ENCODE measurements at places on chromosomes 2 and 18.
A peak's percentile ranks its signal among the peaks of the same experiment; 100 is the strongest.

- no peak for DNase-seq
These were observed 18.9 kb downstream of the KCNG3 start for GRCh38 chr2:42474765-42475454.

- DNase-seq = no peak
These were observed 83.4 kb downstream of the RTN4 start for GRCh38 chr2:54966837-54967236.

DNA sequence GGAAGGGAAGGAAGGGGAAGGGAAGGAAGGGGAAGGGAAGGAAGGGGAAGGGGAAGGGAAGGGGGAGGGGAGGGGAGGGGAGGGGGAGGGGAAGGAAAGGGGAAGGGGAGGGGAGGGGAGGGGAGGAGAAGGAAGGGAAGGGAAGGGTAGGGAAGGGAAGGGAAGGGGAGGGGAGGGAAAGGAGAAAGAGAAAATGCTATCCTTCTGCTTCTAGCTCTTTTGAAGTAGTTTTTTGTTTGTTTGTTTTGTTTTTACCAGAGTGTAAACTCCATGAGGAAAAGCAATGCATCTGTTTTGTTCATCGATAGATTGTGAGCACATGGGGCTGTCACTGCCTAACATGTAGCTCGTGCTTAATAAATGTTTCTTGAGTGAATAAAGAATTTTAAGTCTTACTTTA, 1592.7 kb upstream of the ACVR2A start:
- no peak for DNase-seq

DNA sequence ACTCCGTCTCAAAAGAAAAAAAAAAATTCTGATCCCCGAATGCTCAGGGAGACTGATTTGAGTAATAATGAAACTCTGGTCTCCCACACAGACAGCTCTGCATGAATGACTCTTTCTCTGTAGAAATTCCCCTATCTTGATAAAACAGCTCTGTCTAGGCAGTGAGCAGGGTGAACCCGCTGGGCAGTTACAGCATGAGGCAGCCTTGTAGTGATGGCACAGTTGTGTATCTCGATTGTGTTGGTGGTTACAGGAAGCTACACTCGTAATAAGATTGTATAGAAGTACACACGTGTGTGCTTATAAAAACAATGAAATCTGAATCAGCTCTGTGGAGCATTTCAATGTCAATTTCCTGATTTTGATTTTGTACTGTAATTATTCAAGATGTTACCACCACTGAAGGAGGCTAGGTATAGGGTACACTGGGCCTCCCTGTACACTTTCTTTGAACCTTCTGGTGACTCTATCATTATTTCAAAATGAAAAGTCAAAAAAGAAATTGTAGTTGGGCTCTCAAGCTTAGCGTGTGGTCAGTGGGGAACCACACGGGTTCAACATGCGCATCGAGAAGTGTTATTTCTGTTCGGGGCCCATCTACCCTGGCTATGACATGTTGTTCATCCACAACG, 34.9 kb upstream of the ATP8B1 start:
- DNase-seq = no peak

- no peak for DNase-seq
These were observed 62.5 kb upstream of the LPIN2 start for GRCh38 chr18:3075491-3075890.

DNA sequence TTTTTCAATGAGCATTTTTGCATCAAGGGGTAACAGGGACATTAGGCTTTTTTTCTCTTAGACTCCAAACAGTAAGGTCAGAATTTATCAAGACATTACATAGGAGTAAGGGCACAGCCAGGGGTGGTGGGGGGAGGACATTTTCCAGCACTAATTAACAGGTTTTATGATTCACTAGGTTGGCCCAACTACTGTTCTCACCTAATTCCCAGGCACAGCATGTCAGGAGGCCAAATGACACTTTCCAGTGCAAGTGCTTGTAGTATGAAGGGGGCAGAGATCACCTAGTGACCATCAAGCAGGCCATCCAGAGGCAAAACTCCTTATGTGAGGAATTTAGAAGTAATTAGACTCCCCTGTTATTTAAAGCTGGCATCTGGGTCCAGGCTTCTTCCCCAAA, 3.9 kb upstream of the MBD2 start:
- DNase-seq = no peak

GRCh38 chr2:105437708-105438103, 38.9 kb upstream of the FHL2 start:
- DNase-seq = no peak

- DNase-seq = no peak
These were observed 48.7 kb downstream of the DHRS9 start for GRCh38 chr2:169118060-169118459.

- no peak for DNase-seq
These were observed 78.5 kb downstream of the RAB31 start for GRCh38 chr18:9786631-9787030.

DNA sequence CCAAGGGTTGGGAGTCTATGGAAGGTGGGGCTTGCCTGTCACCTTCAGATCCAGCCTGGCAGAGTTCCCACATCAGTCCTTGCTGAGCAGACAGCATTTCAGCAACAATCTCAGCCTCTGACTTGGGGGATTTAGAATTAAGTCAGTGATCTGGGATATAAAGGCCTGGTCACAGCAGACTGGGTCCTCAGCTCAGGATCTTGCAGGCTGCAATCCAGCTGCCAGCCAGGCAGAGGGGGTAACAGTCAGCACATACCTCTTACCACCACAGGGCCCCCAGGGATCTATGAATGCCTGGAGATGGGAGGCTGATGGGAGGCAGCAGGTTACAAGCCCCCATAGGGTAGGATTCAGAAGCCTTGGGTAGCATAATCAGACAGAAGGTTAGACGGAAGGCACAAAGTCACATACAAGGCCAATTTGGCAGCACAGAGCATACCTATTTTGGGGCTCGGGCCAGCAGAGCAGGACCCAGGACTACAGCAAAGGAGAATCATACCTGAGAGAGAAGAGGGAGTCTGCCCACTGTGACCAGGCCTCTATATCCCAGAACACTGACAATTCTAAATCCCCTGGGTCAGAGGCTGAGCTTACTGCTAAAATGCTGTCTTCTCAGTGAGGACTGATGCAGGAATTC, 163.5 kb downstream of the MTCL1 start:
- DNase-seq = no peak

- no peak for DNase-seq
These were observed 254.9 kb downstream of the ZNF521 start for GRCh38 chr18:25097057-25097456.

- no peak for DNase-seq
These were observed 27.7 kb downstream of the KCTD18 start for GRCh38 chr2:200482194-200482593.

DNA sequence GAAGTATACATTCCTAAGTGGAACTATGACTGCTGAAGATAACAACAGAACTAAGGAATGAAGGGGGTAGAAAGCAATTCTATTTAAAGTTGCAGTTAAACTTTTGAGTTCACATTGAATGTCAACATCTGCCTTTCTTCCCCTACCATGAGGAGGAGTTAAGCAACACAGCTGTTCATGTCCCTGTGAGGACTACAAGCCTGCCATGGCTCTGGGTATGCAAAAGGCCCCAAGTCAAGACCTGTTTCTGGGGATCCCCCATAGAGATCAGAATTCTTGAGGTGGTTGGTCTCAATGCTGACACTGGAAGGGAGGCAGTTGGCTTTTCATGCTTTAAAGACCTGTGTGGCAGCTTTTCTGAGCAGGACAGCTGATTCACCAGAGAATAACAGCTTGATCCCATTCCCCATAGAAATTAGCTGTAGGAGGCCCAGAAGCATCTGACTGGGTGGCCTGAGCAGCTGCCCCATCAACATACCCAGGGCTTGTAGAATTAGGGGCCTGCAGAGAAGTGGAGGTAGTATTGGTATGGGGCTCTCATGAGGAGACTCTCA, 131.0 kb downstream of the SETBP1 start:
- no peak for DNase-seq

- no peak for DNase-seq
These were observed 43.8 kb downstream of the SH2D6 start for GRCh38 chr2:85462322-85462721.

- DNase-seq = no peak
These were observed 170.5 kb downstream of the CDH20 start for GRCh38 chr18:61503688-61504087.

- no peak for DNase-seq
These were observed 203.3 kb downstream of the PIEZO2 start for GRCh38 chr18:10946058-10946457.

GRCh38 chr18:63949068-63949737, at the start of gene HMSD:
HMSD (plus strand) TSS chr18:63949301; CDS start chr18:63953456, 4,155 bp downstream.
- DNase-seq = peak; percentile 36

DNA sequence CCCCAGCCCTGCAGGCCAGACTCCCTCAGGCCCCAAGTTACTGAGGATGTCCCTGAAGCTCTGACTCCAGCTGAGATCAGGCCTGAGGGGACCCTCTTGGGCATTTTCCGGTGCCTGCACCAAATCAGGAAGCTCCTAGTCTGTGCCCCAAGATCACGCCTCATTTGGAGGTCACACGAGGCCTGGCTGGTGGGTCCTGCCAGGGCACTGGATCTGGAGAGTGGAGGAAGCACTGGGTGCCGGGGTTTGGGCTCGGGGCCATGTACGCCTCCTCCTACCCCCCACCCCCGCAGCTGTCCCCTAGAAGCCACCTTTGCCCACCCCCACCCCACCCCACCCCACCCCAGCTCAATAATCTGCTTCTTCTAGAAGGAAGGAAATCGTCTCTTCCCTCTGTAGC, 16.2 kb downstream of the SH2D6 start:
- no peak for DNase-seq

GRCh38 chr2:159297042-159297707, 10.7 kb upstream of the WDSUB1 start:
- no peak for DNase-seq

GRCh38 chr2:205024822-205025518, 479.7 kb downstream of the PARD3B start:
- DNase-seq = no peak

GRCh38 chr2:151032741-151033191, 228.9 kb downstream of the RBM43 start:
- DNase-seq = no peak

DNA sequence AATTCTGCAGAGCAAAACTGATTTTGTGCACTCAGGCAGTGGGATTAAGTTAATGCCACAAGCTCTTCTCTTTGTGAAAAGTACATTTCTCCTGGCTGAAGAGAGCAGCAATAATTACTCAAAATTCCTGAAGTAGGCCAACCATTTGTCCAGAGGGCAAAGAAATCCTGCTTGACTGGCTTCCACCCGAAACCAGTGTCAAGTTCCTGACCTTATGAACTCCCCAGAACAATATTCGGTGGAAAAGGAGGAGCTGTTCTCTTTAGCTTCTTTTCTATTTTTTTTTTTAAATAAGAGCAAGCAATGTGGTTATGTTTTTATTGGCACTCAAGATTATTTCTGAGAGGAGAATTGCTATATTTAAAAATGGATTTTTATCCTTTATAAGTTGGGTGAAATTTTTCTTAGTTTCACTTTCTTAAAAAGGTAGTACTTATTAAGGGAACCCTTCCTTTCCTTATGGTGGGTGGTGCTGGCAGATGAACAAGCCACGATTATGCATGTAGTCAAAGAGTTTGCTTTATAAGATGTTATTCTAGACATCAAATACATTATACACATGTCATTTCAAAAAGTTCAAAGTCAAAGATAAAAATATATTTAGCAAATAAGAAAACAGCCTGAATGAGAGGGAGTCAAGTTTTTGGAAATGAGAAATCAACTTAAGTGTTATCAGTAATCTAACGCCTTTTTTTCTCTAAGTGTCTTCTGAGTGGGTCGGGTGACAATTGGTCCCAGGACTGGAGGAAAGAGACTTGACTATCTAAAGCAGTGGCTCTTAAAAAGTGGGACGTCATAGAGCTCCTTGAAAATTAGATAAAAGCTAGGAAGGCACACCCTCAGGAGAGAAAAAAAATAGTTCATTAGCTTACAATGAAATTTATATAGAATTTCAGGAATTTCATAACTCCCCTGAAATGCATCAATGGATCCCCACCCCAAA, 194.5 kb downstream of the IKZF2 start:
- DNase-seq = no peak

- DNase-seq = no peak
These were observed 17.4 kb downstream of the ZNF532 start for GRCh38 chr18:58882044-58882443.

DNA sequence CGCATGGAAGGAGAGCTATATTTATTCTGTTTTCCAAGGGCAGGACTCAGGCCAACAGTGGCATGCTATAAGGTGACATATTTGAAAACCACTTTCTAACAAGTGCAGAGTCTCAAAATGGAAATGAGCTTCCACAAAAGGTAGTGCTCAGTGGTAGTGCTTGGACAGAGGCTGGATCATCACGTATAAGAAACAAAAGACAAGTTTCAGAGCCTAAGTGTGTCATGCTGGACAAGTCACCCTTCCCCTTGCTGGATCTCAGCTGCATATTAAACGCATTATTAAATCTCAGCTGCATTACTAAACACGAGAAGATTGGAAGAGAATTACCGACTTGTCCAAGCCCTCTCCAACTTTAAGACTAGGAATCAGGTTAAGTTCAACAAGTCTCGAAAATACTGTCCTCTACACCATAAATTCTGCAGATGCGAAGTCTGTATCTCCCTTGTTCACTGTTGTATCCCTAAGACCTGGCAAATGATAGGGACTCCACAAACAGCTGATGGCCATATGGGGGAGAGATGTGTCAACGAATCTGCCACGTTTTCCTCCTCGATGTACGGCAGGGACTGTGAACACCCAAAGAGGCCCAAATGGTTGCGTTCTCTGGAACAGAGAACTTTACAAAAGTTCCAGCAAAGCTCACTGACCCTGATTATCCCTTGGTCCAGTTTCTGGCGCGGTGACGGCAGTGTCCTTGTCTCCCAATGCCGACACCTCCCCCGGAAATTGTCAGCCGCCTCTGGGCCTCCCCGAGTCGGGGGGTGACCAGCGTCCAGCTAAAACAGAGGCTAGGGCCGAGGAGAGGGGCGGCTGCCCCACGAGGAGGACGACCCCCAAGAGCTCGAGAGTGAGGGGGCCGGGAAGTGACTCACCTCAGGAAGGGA, 611 bp downstream of the NOL10 start:
- DNase-seq = no peak

DNA sequence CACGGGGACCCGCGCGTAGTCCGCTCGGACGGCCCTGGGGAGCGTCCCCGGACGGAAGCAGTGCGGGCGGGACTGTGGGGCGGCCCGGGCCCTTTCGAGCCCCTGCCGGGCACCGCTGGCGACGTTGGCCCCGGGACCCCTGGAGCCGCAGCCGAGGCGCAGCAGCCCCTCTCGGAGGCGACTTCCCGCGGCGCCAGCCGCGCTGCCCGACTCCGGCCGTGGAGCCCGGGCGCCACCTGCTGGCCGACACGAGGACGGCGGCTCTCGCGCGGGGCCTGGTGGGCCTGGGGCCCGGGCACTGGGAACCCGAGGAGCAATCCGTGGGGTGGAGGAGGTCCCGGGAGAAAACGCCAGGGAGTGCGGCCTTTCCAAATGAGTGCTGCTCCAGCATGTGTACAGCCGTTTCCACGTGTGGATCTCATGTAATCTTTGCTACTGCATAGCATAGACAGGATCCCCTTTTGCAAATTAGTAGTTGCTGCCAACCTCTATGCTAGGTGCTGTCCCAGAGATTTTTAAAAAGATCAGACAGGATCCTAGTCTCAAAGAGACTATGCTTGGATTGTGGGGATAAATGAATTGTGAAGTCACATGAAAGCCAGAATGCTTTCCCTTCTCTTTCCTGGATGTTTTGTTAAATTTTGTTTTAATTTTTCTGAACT, 4.0 kb downstream of the ID2 start:
- DNase-seq = peak; percentile 49
